ENCODE measurements at places on chromosomes 4 and X.

DNA sequence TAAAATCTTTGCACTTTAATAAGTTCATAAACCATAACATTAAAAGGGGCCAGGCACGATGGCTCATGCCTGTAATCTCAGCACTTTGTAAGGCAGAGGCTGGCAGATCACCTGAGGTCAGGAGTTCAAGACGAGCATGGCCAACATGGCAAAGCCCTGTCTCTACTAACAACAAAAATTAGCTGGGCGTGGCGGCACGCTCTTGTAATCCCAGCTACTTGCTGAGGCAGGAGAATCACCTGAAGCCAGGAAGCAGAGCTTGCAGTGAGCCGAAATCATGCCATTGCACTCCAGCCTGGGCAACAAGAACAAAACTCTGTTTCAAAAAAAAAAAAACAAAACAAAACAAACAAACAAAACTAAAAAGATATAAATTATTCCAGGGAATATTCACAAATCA lies 595.2 kb upstream of the LCORL start:
- DNase-seq, result no peak

DNA sequence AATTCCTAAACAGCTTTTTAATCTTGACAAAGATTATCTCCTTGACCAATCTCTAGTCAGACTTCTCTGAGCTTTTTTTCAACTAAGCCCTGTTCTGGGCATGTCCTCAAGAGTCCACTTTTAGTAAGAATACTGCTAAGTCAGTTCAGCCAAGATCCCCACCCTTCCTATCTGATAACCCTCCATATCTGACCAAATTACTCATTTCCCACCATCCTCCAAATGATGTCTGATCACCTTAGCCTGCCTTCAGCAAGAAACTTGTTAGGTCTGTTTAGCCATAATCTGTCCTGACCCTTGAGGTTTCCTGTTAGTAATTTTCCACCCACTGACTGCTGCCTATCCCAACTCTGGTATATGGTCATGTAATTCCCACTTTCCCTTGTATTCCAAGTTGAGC lies 65.2 kb downstream of the FAM13A start:
- no peak for DNase-seq

- DNase-seq, result no peak
Measured at GRCh38 chrX:141175786-141176185, 1.1 kb downstream of the LDOC1 start.

GRCh38 chr4:15809058-15809457 lies 30.9 kb downstream of the CD38 start:
- DNase-seq, result no peak

GRCh38 chr4:152342293-152342692 lies 193.6 kb downstream of the FBXW7 start:
- DNase-seq, result no peak

GRCh38 chr4:177093964-177094363 lies 215.7 kb upstream of the NEIL3 start:
- DNase-seq, result no peak

DNA sequence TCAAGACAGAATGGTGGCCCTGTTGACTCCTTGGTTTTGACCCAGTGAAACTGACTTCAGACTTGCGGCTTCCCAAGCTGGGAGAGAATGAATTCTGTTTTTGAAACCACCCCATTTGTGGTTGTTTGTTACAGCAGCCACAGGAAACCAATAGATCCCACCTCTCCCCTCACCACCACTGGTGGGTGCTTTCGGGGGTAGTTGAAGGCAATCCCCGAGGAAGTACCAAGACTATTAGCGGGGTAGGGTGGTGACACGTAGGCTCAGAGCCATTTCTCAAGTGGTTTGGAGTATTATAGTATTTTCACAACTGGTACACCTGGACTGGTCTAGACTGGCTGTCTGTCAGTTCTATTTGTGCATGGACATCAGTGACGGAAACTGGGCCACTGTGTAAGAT lies 189.1 kb upstream of the RBPJ start:
- no peak for DNase-seq
